ENCODE measurements at places on chromosomes 3 and 15.

GRCh38 chr3:100603469-100603868, 5.9 kb upstream of the ADGRG7 start:
- no peak for DNase-seq

GRCh38 chr3:190486533-190486864, 27.4 kb upstream of the IL1RAP start:
- no peak for DNase-seq

- no peak for DNase-seq
Observed at GRCh38 chr15:89098281-89098680, 10.0 kb downstream of the ABHD2 start.

DNA sequence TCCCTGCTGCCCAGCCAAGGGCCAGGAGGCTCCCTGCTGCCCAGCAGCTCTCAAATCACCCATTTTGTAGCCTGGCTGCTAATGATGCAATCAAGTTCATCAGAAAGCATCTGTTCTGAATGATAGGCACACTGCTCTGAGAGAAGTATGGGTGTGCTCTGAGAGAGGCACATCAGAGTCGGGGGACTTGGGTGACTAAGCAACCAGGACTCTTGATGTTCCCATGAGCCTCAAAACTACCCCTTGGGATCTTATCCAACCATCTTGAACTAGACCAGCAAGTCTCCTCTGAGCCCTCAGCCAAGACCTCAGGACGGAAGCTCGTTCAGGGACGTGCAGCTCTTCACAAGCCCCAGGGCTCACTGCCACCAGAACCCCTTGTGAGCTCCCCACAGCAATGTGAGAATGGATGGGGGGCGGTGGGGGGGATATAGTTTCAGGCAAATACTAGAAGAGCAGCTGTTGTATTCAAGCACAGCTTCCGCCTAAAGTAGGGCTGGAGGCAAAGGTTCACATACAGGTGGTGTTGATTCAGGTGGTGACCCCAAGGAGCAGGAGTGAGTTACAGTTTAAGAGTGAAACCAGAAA, 52.2 kb upstream of the HES1 start:
- no peak for DNase-seq

GRCh38 chr3:69091389-69092029, 6.8 kb downstream of the ARL6IP5 start:
- DNase-seq: no peak

All from cortex of kidney (tissue), 1 donor.